ENCODE measurements at places on chromosomes 4 and X.

DNA sequence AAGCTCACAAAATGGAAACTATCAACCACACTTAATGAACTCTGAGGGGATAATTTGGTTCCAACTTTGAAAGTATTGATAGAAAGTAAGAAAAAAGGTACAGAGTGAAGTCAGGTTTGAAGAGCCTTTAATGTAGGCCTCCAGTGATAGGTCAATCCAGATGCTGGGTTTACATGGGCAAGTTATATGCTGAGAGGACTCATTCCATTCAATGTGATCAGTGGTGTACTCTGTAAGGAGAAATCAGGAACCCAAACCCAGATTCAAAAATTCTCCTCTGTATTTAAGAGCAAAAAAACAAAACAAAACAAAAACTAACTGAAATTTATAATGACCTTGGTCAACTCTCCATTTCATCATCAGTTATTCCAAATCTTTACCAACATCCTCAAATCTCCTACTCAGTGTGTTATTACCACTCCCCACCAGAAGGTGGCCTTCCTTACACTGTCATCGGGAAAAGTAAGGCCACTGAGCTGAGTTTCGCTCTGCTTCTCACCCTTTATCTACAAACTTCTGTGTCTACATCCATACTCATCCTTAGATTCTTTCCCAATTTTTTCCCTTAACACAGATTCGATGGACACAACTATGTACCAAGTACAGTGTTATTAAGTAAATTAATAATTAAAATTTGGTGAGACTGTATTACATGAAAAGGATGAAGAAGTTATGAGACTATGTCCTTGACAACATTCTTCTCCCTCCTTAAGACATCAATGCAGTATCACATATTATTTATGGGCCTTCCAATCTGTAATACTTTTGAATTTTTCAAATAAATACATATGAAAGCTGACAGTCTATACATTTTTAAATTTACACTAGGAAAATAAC lies 88.3 kb downstream of the ZAR1 start:
- peak; percentile 9 for DNase-seq

GRCh38 chr4:5322321-5322720 lies 271.0 kb downstream of the STK32B start:
- no peak for DNase-seq

DNA sequence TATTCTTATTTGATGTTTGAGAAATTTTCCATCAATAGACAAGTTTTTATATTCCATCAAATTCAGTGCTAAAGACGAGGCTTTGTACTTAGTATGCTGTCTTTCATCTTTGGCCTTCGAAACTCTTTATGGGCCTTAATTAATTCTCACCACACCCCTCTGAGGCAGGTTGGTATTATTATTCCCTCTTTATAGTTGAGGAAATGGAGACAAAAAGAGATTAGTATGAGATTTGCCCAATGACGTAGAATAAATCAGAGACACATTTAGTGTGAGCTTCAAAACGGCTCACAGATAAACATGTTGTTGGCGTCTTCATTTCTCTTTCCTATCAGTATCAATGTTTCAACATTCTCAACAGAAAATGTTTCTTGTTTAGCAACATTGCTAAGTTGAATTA lies 35.9 kb upstream of the PTPN13 start:
- no peak for DNase-seq

DNA sequence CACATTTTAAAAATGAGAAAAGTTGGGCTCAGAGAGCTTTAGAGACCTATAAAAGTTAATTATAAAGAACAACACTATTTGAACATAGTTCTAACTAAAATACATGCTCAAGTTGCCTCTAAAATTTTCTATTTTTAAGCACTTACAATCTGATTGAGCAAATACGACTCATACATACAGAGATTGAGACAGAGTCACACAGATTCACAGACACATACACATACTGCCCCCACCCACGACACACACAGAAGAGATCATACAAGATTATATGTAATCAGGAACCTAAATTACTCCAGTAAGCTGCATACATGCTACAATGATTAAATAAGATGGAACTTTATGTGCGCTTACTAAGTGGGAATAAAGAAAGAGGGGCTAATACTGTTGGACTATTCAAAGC lies 2.7 kb upstream of the ASB5 start:
- DNase-seq: no peak

GRCh38 chr4:143286701-143287571 lies 49.7 kb upstream of the GAB1 start:
- DNase-seq: no peak

GRCh38 chrX:122863067-122863466 lies 321.0 kb upstream of the GRIA3 start:
- DNase-seq: no peak

DNA sequence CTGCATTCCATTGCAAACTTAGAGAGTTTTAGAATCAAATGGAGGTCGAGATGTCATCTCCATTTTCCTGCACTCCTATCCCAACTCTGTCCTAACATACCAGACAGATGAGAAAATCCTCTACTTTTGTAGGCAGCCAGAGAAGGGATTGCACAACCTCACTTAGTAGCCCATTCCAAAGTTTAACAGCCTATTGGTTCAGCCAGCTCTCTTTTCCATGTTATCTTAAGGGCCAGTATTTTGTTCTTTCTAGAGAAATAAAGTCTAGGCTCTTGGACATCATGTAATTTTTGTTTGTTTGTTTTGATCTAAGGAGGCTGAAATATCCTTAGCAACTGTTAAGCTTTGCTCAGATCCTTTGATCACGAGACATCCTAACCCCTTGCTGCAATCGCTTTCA lies 173.0 kb downstream of the COX18 start:
- no peak for DNase-seq

GRCh38 chr4:152646221-152646620 lies 33.6 kb downstream of the TMEM154 start:
- DNase-seq: no peak

- DNase-seq: no peak
Observed at GRCh38 chr4:122666527-122667245, 45.8 kb upstream of the IL21 start.

Data from anterior cingulate cortex (tissue), 58 donors.